ENCODE measurements at places on chromosomes 11 and 22.
A peak's percentile ranks its signal among the peaks of the same experiment; 100 is the strongest.

GRCh38 chr22:45478108-45478771 lies 24.4 kb upstream of the FBLN1 start:
- DNase-seq: no peak

DNA sequence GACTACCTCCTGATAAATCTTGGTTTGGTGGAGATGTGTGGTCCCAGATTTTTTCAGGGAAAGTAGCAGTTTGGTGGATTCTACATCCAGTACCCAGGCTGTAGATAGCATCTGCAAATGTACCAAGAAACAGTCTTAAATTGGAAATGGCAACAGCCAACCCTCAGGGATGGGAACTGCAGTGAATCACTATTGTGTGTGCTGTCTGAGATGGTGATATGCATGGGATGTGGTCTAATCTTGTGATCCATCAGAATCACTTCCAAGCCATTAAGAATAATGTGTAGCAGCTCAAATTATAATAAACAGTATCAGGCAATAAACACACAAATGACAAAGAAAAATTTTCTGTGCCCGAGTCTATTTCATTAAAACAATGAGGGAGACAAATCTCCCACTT lies 3.4 kb downstream of the OLFML1 start:
- DNase-seq: no peak

- DNase-seq: peak; percentile 2
Measured at GRCh38 chr22:43528601-43529360, 117.0 kb downstream of the MPPED1 start.

GRCh38 chr22:21754523-21754922 lies 18.9 kb upstream of the YPEL1 start:
- peak; percentile 77 for DNase-seq

DNA sequence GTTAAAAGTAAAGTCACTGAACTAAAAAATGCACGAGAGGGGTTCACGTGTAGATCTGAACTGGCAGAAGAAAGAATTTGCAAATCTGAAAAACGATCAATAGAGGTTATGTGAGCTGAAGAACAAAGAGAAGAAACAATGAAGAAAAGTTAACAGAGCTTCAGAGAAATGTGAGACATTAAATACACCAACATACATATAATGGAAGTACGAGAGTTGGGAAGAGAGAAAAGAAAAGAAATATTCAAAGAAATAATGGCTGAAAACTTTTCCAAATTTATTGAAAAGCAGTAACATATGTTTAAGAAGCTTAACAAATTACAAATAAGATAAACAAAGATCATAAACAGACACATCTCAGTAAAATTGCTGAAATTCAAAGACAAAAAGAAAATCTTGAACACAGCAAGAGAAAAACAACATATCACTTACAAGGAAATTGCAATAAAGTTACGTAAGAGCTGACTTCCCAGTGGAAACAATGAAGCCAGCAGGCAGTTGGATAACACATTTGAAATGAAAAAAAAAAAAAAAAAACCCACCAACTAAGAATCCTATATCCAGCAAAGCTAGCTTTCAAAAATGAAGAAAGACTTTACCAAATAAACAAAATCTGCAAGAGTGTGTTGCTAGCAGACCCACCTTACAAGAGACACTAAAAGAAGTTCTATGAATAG lies 56.8 kb downstream of the EMSY start:
- peak; percentile 7 for DNase-seq

DNA sequence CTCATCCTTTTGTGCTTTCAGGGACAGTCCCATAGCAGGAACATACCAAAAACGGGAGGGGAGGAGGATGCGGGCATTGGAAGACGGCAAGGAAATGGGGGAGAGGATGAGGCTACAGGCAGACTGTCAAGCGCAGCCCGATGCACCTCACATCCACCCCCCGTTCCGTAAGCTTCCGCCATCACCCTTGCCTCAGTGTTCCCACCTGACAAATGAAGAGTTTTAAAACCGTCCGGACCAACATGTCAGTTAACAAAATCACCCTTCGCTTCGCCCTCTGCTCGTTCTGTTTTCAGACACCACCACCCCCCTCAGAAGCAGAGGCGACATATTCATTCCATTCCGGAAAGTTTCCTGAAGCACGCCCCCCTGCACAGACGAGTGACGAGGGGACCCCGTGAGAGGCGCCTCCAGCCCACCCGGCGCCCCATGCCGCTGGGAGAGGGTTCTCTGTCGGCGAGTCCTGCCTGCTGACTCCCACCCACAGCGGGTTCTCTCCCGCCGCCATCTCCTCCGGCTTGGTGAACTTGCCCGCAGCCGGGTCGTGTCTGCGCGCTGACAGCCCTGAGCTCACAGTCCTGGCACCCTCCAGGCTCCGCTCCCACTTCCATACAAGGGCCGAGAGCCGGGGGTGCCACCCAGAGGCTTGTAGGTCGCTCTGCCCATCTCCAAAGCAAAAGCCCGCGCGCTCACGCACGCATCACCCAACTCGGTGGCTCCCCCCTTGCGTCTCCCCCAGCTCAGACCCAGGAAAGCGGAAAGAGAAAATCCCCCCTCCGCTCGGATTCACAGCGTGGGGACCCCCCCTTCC lies 1.5 kb downstream of the IGSF9B start:
- DNase-seq: no peak

- DNase-seq: no peak
Measured at GRCh38 chr11:77143405-77144020, 15.5 kb downstream of the MYO7A start.

DNA sequence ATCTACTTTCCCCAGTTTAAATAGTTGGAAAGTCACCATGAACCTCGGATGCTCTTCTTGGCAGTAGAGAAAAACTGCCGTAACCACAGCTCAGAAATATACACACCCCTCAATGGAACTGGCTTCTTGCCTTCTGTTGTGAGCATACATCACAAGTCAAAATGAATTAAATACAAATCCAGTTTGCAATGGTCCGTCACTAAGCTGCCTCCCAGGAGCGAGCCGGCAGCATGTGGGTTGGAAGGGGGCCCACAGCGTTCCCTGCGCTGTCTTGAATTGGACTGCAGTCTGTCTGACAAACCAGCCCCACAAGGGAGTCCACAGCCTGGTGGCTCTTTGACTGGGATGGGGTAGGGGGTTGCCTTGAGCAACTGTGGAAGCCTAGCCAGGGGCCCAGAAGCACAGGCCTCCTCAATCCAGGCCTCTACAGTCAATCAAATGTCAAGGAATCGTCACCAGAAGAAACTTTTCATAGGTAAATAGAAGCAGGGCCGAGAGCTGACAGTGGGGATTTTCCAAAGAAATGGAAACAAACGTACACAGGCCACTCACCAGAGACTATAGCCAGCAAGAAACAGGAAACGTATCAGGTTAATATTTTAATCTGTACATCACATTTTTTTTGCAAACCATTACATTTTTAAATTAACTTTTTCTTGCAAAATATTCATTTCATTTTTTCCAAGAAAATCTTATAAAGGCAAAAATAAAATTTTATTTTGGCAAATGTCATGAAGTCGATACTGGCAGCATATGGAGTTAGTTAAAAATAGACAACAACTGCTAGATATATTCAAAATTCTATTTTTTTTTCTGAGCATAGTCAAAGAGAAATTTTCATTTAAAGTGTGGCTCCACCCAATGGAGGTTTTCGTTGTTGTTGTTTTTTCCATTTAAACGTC lies 38.5 kb downstream of the C11orf58 start:
- no peak for DNase-seq

DNA sequence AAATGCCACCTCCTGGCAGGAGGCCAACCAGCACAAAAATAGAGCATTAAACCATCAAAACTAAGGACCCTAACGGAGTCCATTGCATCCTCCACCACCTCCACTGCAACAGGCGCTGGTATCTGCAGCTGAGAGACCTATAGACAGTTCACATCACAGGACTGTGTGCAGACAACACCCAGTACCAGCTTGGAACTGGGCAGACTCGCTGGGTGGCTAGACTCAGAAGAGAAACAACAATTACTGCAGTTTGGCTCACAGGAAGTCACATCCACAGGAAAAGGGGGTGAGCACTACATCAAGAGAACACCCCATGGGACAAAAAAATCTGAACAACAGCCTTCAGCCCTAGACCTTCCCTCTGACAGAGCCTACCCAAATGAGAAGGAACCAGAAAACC lies 11.6 kb upstream of the TMEM45B start:
- DNase-seq: no peak

DNA sequence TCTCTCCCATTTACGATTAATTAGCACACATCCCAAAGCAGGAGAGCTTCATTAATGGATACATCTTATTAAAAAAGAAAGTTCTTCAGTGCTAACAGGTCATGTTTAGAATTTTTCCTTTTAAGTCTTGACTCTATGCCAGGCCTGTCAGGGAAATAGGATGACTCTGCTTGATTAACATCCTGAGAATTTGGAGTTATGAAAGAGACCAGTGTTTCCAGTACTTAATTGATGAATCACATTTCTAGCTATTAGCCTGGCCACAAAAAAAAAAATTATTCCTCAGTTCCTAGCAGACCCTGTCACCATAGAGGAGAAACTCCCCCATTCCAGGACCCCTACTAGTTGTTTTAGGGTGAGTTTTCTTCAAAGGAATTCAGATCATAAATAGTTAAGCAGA lies 23.6 kb upstream of the ME3 start:
- no peak for DNase-seq

DNA sequence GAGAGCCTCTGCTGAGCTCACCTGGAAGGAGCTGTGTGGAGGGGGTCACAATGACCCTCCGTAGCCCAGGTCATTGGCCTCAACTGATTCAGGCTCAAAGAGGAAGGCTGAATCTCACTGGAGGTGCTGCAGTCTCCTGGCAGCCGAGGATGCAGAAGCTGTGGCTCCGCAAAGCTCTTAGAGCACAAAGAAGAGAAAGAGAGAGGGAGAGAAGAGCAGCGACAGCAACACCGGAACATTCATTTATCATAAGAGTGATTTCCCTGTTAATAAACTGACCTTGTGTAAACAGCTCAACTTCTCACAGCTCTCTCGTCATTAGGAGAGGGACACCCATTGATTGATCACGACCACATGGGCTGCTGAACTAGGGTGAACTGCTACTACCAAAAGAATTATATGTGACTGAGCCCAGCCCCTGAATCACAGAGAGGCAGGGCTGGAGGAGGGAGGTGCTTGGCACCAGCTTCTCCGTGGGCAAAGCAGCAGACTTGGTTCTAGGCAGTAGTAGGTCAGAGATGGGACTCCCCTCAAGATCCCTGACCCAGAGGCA lies 281.7 kb downstream of the NXPE2 start:
- DNase-seq: no peak

GRCh38 chr22:40739721-40740120 lies 60.4 kb downstream of the MCHR1 start:
- no peak for DNase-seq

DNA sequence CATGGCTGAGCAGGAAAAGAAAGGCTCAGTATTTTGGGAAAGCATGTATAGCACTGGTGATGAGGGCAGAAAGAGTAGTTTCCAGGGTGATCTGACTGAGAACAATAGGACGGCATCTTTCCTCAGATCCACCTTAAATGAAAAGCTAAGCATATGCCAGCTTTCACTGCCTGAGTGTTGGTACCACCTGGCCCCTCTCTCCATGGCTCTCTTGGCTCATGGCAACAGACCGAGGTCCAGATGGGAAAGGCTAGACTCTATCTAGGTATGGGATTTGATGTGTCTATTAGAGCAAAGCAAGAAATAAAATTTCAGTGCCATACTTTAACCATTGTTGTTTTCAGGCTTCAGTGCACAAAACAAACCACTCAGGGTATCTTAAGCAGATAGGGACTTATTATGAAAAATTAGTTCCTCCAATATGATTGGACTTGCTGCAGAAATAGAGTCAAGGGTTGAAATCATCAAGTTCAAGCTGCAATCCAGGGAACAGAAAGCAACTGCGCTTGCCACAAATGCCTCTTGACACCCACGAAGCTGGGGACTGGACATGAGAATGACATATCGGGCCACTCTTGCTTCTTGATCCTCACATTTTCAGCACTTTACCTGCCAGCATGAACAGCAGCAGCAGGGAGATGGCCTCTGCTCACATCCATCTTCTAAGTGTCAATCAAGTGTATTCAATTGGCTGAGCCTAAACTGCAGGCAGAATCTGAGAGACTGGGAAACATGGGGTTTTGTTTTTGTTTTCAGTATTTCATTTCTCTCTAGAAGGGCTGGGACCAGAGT lies 64.0 kb upstream of the SNX19 start:
- DNase-seq: no peak

GRCh38 chr11:28110821-28111200 lies 2.6 kb downstream of the METTL15 start:
- peak; percentile 41 for DNase-seq

DNA sequence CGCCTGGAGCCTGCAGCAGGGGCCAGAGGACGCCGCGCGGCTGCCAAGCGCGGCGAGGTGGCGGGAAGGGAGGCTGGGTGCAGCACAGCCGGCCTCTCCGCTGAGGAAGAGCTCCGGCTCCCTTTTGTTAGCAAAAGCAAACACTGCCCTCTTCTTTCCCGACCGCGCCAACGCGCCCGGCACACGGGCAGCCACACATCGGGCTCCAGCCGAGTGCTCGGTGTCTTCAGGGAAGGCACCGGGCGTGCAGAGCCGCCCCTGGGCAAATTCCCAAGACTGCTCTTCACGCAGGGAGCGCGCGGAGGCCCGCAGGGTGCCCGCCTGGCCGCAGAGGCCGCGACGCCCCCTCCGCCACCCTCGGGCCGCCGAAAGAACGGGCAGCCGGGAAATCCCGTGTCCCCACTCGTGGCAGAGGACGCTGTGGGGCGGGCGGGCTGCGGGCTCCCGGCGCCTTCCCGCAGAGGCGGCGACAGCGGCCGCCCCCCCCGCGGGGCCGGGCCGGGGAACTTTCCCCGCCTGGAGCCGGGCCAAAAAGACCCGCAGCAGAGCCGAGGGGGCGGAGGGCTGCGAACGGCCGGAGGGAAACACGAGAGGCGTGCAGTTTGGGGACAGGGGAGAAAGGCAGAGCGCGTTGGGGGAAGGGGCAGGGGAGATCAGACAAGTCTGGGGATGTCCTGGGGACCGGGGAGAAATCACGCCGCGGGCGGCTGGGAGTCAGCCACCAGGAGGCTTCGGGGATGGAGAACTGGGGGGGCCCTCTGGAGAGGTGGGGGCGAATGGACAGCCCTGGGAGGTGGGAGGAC lies 931 bp downstream of the CADM1 start:
- no peak for DNase-seq

GRCh38 chr11:6414874-6415328 lies 4.0 kb downstream of the APBB1 start:
- DNase-seq: no peak

GRCh38 chr11:119417726-119418540 lies 5.0 kb downstream of the THY1 start:
- DNase-seq: no peak

GRCh38 chr22:17815703-17816254 lies 41.5 kb upstream of the BID start:
- no peak for DNase-seq

DNA sequence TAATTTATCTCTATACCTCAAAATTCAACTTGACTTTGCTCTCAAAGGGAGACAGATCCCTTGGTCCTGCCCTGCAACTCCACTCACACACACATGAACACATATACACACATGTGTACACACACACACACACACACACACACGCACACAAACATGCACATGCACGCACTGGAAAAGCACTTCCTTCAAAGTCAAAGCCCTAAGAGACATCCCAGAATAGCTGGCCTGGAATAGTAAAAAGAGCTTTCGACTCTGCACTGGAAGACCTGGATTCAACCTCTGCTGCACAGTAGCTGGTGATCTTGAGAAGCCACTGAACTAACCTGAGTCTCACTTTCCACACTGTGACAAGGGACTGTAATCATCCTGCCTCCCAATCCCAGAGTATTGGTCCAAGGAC lies 26.8 kb downstream of the TENM4 start:
- no peak for DNase-seq

Measured in KBM-7 (cell line).